ENCODE measurements at places on chromosomes 6 and 20.

GRCh38 chr20:13302647-13303450 lies 81.8 kb downstream of the ISM1 start:
- DNase-seq: no peak

DNA sequence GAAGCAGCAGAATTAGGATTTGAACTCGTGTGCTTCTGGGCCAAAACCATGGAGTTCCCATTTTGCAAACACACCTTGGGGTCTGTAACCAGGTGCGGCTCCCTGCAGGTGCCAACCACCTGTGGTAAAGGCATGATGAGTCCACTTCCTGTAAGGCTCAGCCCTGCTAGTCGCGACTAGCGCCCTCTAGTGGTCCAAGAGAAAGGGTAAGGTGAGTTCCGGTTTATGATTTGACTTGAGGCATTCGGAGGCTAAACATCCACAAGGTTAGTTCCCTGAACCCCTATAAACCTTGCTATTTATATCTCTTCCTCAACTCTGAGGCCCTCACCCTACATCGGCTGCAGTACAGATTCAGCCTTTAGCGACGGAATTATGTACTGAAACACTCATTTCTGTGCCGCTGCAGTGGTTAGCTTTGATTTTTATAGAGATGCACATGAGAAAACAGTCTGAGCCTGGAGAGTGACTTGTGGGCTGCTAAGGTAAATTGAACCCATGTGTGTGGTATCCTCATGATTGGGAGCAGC lies 173.4 kb downstream of the PLCB1 start:
- peak; percentile 52 for DNase-seq

DNA sequence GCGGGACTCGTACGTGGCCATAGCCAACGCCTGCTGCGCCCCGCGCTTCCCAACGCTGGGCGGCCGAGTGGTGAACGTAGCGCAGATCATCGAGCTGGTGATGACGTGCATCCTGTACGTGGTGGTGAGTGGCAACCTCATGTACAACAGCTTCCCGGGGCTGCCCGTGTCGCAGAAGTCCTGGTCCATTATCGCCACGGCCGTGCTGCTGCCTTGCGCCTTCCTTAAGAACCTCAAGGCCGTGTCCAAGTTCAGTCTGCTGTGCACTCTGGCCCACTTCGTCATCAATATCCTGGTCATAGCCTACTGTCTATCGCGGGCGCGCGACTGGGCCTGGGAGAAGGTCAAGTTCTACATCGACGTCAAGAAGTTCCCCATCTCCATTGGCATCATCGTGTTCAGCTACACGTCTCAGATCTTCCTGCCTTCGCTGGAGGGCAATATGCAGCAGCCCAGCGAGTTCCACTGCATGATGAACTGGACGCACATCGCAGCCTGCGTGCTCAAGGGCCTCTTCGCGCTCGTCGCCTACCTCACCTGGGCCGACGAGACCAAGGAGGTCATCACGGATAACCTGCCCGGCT lies 3.4 kb downstream of the SLC32A1 start:
- no peak for DNase-seq

DNA sequence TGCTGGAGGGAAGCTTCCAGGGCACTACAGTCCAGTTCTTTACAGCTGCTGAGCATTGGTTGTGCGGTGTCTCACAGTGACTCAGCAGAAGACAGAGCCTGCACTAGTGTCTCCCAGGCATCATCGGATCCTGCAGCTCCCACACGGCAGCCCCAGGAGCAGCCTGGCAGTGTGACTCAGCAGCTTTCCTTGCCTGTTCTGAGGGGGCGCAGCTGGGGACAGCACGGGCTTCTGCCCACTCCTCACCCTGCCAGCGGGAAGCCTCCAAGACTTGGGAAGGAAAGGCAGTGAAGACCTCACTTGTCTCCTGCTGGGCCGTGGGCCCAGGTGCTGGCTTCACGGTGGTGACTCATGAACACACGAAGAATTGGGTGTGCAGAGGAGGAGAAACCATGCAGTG lies 165.4 kb downstream of the SYNDIG1 start:
- no peak for DNase-seq

Measured in activated CD4-positive, alpha-beta T cell treated with anti-CD3 and anti-CD28 coated beads, Interleukin-2, amount 50 U/mL, for 24 hours (primary cell).